ENCODE measurements at places on chromosomes 16 and 17.
A peak's percentile ranks its signal among the peaks of the same experiment; 100 is the strongest.

GRCh38 chr16:77888871-77889270, 100.5 kb downstream of the VAT1L start:
- no peak for DNase-seq

- DNase-seq: peak; percentile 30
Observed at GRCh38 chr16:22743401-22743800, 70.6 kb upstream of the HS3ST2 start.

GRCh38 chr17:63405741-63406261, 40.3 kb downstream of the CYB561 start:
- peak; percentile 17 for DNase-seq

- no peak for DNase-seq
Observed at GRCh38 chr16:54275956-54276355, 10.6 kb downstream of the IRX3 start.

GRCh38 chr17:21016826-21017225, 26.0 kb downstream of the USP22 start:
- DNase-seq: no peak

GRCh38 chr17:47717979-47718621, 14.9 kb upstream of the TBX21 start:
- no peak for DNase-seq

- no peak for DNase-seq
Observed at GRCh38 chr16:49521734-49522325, 148.2 kb downstream of the C16orf78 start.

- DNase-seq: no peak
Observed at GRCh38 chr17:18326039-18326438, 10.9 kb downstream of the SMCR8 start.
